ENCODE measurements at places on chromosomes 3 and 15.

DNA sequence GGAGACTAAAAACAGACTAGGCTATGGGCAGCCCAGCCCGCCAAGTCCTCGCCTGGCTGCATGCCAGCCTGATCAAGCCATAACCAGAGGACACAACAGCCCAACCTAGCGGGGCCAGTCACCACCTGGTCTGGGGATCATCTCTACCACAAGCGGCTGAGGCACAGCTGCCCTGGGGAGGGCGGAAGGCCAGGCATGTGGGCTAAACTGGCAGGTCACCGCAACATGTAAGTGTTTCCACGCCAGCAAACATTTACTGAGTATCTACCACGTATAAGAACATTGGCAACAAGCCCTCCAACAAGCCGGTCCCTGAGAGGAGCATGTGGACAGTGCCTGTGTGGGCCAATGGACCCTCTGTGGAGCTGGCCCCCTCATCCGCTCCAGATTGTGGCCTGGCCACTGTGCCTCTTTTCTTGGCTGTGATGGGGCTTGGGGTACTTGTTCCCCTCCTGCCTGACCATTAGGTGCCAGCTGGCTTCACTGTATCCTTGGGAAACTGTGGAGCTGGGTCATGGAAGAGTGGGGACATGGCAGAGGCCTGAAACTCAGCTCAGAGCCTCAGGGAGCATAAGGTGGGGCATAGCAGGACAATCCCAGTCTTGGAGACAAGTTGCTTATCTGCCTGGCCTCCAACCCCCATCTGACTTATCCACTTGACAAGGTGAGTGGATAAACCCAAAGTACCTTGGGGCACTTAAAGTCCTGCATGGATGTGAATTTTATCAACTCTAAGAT lies 9.0 kb downstream of the UBXN7 start:
- DNase-seq = peak; percentile 68

DNA sequence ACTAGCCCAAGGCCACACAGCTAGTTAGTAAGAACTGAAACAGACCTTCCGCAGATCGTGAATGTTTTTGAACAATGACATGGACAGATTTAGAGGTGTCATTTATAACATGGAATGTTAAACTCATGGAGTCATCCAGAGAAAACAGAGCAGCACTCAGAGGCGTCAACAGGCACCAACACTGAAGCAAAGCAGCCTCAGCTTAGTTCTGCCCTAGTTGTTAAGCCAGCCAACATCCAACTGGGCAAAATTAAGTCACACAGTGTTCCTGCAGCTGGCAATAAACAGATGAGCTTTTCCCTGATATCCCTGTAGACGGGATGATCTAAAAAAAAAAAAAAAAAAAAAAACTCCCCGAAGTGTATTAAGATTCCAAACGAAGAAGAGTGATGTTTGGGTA lies 13.6 kb downstream of the DCLK3 start:
- DNase-seq = no peak

GRCh38 chr3:68483601-68484000 lies 448.7 kb downstream of the TAFA4 start:
- no peak for DNase-seq

DNA sequence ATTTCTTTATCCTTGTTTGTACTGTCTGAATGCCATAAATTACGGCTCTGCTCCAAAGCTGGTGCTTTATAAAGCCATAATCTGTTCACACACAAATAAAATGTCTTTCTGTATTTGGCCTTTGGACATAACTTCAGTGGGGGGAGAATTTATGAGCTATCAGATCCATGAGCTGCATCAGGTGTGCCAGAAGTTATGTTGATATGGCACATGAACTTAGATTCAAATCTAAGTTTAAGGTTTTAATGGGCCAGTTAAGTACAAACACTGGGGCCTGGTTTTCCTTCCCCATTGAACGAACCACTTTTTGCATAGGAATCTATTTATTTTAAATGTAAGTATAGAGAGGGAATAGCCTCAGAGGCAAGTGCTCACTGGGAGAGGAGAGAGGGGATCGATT lies 239.9 kb downstream of the NFKBIZ start:
- DNase-seq = no peak

- DNase-seq = no peak
These were observed 125.6 kb upstream of the CRBN start for GRCh38 chr3:3305084-3305483.

DNA sequence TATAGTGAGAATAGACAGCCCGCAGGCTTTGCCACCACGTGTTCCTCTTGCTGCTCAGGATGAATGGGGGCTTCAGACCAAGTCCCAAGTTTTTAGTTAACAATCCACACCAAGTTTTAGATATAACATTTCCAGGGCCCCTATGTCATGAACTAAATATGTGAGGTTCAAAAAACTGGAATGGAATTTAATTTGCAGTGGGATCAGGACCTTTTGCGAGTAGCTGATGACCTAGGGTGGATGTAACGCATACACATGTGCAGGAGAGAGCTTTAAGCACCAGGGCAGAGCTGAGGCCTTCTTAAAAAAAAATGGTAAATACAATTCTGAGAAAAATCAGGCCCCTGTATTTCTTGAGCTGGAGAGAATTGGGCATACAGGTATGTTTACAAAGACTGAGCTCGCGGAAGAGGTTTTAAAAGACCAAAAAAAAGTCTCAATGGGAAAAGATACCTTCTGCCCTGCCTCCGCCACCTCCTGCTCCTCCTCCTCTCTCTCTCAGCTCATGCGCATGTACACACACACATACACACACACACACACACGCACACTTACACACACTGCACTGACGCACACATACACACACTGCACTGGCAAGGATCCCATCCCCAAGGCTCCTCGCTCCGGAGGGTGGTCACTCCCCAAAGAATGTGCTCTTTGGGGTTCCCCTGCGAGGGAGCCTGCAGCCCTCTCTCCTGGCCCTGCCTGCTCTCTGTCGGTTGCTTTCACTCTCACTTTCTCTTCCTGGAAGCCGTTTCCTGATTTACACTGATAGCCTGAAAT lies 48.2 kb upstream of the IGF1R start:
- DNase-seq = peak; percentile 83

DNA sequence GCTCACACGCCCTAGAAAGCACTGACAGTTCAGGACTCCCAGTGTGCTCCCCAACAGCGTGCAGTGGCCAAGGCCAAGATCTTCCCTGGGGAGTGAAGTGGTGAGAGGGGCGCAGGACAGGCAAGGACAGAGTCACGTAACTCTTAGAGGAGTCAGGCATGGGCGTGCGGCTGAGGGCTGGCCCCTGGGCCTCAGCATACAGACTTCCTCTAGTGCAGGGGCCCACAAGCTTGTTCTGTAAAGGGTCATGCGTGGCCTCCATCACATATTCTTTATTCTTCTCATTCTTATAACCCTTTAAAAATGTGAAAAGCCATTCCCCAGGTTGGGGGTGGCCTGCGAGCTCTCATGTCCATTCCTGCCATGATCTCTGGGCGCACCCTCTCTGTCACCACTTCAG lies 25.2 kb downstream of the TMEM43 start:
- DNase-seq = no peak

DNA sequence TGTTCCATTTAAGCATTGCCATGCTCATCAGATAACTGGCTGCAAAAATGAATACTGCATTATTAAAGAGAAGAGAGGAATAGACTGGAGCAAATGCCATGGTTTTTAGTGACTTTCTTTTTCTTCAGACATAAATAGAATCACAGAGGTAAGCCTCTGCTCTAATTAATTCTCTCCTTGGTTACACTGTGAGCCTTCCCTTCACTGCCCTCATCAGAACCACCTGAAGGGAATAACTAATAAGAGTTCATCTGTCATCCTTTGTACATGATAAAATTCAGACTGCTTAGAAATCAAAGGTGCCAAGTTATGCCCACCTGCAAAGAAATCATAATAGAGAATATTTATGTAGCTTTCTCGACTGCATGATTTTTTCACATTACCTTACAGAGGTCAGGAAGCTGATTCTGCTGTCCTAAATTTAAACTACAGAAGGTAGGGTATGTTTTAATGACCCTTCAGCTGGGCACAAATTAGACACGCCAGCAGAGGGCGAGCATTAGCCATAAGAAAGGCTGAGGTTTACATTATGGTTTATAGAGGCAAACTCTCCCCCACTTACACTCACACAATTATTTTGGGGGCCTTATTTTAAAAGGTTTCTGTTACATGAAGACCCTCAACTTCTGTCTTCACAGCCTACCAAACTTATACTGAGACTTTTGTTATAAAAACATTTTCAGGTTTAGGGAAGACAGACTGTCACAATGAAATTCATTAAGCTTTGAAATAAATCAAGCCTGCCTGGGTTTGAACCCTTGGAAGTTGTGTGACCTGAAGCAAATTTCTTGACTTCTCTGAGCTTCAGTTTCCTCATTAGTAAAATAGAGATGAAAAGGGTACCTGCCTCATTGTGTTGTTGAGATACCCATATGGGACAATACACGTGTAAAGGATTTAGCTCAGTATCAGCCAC lies 15.3 kb upstream of the UNC13C start:
- DNase-seq = no peak

DNA sequence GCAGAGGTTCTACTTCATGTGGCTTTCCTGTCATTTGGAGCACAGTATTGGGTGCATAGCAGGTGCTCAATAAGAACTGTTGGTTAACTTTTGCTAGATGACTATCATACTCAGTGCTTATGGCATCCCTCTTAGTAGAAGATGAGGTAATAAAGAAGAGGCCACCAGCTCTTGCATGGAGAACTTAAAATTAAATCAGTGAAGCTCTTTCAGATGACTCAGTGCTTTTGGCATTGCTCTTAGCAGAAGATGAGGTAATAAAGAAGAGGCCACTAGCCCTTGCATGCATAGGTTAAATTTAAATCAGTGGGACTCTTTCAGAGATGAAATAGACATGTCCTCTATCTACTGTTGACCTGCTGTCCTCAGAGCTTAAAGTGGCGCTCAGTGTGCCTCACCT lies 109.4 kb upstream of the FGF7 start:
- no peak for DNase-seq

GRCh38 chr3:7964899-7965298 lies 536.7 kb upstream of the LMCD1 start:
- DNase-seq = no peak

DNA sequence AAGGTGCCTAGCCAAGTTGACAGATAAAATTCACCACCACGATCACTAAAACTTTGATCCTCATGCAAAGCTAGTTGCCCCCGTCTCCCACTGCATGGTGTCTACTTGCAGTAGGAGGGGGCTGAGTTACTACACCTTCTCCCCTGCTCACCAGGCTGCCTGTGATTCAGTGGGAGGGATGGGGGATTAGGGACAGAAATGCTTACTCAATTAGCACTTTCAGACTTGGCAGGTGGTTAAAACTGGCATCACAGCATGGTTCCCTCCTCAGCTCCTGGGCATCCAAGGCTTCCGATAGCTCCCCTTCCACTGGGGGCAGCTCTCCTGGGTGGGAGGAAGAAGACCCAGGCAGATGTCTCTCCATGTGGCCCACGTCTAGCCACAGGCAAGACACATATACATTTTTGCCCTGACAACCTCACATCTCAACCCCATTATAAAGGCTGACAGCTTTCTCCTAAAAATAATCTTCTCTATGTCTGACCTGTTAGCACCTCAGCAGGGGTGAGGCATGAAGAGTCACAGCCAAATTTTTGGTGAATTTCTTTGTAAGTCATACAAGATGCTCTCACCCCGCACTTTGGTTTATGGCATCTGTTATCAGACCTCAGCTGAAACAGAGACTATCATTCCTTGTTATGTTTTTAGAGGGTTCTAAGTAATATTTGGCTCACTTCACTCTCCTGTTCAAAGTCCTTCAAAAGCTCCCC lies 369.0 kb downstream of the SV2B start:
- no peak for DNase-seq

- no peak for DNase-seq
These were observed 103.1 kb downstream of the TLE3 start for GRCh38 chr15:69994429-69995205.
